ENCODE measurements at places on chromosomes 13 and 19.

- no peak for DNase-seq
These were observed 12.3 kb upstream of the GGACT start for GRCh38 chr13:100600915-100601314.

GRCh38 chr13:31943591-31943990, 88.0 kb upstream of the FRY start:
- DNase-seq: no peak

- DNase-seq: no peak
These were observed 8.2 kb downstream of the SERTM1 start for GRCh38 chr13:36681894-36682624.

DNA sequence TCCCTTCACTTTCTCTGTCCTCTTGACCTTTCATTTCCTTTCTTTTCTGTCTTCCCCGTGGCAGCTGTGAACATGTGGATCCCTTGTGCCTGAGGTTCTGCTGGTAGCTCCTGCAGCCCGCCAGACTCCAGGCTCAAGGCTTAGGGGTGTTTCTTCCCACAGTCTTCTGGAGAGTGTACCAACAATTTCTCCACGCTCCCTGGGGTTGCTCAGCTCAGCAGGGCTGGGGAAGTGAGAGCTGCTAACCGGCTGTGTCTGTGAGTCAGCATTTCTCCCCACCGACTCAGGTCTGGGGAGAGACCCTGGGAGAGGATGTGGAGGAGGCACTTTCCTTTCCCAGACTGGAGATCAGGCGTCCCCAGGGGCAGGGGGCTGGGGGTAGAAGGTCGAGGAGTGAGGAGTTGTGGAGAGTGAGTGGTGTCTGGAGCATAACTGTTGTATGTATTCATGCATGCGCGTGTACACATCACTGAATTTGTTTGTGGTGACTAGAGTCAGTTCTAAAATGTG, 193.6 kb downstream of the KCNRG start:
- DNase-seq: no peak

All from urinary bladder (tissue), 4 donors.